Mesangial cell (primary cell): ENCODE measurements at places on chromosomes 5 and 9. TPM values are rescaled to one million over a fixed set of nuclear protein-coding genes. Genes with fewer than 3 reads are reported as not detected.

The CDC25C gene
- 1.3 and 20.2 TPM in 2 replicates for total RNA-seq

The ZNF883 gene
- total RNA-seq: 2.4 and 6.3 TPM in 2 replicates

The LCN6 gene
- not detected in 2 replicates for total RNA-seq

The PLAC8L1 gene
- total RNA-seq: not detected in 2 replicates

The FAM163B gene
- not detected in 2 replicates for total RNA-seq

The ANGPTL2 gene
- 0.98 and 3.7 TPM in 2 replicates for total RNA-seq

The RLN1 gene
- total RNA-seq: not detected in 2 replicates

The DDX41 gene
- 135 and 185 TPM in 2 replicates for total RNA-seq

The PCDHB10 gene
- 0.16 and 0.89 TPM in 2 replicates for total RNA-seq

The IRX4 gene
- total RNA-seq: 2.0 and 2.3 TPM in 2 replicates

The KLF4 gene
- total RNA-seq: 16.5 and 21.7 TPM in 2 replicates

The EXOSC2 gene
- 12.5 and 35.2 TPM in 2 replicates for total RNA-seq

The OLFML2A gene
- total RNA-seq: 13.7 and 104 TPM in 2 replicates

The ZNF483 gene
- total RNA-seq: 1.1 and 2.3 TPM in 2 replicates

The MLANA gene
- not detected in 2 replicates for total RNA-seq

The CENPK gene
- 3.4 and 15.5 TPM in 2 replicates for total RNA-seq

The GRAMD2B gene
- total RNA-seq: 13.5 and 20.7 TPM in 2 replicates

The AK8 gene
- 0.49 and 2.4 TPM in 2 replicates for total RNA-seq

The FOXD4L6 gene
- total RNA-seq: not detected in 2 replicates

The ACO1 gene
- total RNA-seq: 42.4 and 71.9 TPM in 2 replicates

The GABBR2 gene
- total RNA-seq: under 0.01 and 0.98 TPM in 2 replicates

The OSMR gene
- total RNA-seq: 30.8 and 47.5 TPM in 2 replicates

The SHOC1 gene
- total RNA-seq: not detected in 2 replicates

The PDE6A gene
- total RNA-seq: under 0.01 TPM in 1 of 2 replicates, not detected in the other

The SPINK5 gene
- total RNA-seq: not detected in 2 replicates

The CDO1 gene
- 1.8 and 6.6 TPM in 2 replicates for total RNA-seq
